Stimulated activated CD8-positive, alpha-beta memory T cell treated with anti-CD3 and anti-CD28 coated beads, Interleukin-4, amount 100 ng/mL, for 1 hour (primary cell): ENCODE measurements at places on chromosomes 4 and X.

DNA sequence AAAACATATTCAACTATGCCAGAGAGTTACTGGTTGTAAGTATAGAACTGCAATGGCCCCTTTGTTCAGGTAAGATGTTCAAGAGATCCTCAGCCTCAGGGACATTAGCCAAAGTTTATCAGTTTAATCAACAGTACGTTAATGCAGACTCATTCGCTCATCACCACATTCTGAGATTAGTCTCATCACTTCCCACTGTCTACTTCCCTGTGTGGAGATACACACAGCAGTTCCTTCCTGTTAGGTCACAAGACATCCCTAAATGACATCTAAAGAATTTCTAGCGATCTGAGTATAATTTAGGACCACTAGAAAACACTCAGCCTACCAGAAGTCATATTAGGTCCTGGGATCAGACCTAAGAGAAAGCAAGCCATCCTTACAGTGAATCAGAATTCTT, 10.4 kb downstream of the SLC10A7 start:
- DNase-seq, result no peak

DNA sequence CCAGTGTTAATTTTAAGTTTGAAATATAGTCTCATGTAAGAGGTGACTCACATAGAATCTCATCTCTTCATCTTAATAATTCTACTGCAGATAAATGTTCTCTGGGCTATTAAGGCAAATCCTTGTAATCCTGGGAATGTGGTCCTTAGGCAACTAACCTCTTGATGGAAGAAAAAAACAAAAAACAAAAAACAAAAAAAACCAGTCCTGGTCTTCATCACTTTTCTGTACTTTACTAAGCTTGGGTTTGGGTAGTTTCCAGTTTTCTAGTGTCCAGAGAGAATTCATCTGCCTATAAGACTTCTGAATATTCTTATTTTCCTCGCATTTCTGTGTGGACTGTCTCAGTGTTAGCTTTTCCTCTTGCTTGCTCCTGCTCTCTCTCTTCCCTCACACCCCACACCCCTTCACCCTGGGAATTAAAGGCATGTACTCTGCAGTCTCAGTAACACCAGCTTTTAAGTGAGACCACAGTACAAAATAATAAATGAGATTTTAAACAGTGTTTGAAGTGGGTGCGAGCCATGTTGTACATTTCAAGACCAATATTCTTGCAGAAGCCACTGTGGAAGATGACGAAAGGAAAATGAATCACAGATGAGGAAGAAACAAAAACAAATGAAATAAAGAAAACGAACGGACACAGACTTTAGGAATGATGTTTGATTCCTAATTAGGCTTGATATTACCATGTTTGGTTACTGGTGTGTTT, 51.7 kb downstream of the HAND2 start:
- no peak for DNase-seq

GRCh38 chr4:21469438-21470300, 478.9 kb downstream of the KCNIP4 start:
- no peak for DNase-seq

DNA sequence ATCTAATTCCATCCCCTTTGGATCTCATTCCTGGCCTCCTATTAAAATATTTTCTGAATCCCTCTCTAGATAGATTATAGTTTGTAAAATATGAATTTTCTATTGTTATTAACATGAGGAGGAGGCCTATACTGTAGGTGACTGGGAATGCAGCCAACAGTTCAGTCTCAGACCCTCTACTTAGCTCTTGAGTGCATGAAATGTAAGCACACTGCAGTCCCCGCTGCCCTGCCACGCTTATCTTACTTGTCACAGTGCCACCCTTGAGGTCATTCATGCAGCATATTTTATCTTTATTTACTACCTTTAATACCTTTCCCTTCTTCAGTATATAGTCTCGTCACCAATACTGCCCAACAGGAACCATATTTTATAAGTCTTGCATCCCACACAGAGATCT, 151.0 kb downstream of the CAMK2D start:
- no peak for DNase-seq
